Left lobe of liver (tissue), 2 donors: ENCODE measurements at places on chromosomes 5 and 9.

DNA sequence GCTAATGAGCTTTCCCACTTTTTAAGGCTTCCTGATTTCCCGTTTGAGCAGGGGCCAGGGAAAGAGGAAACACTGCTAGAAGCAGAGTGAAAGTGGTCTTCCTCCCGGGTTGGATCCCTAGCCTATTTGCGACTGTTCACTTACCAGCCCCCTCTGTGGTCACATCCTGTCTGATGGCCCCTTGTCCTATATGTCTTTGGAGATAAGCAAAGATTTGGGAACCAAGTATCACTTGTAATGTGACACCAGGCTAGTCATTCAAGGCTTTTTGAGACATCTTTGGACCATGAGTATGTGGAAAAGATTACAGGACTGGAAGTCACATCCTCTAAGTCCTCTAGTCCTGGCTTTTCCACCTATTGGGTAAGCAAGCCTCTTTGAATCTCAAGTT lies 6.1 kb downstream of the DNAJB5 start:
- DNase-seq: peak; percentile 18

GRCh38 chr5:4513381-4513780 lies 626.7 kb upstream of the ADAMTS16 start:
- DNase-seq: no peak

DNA sequence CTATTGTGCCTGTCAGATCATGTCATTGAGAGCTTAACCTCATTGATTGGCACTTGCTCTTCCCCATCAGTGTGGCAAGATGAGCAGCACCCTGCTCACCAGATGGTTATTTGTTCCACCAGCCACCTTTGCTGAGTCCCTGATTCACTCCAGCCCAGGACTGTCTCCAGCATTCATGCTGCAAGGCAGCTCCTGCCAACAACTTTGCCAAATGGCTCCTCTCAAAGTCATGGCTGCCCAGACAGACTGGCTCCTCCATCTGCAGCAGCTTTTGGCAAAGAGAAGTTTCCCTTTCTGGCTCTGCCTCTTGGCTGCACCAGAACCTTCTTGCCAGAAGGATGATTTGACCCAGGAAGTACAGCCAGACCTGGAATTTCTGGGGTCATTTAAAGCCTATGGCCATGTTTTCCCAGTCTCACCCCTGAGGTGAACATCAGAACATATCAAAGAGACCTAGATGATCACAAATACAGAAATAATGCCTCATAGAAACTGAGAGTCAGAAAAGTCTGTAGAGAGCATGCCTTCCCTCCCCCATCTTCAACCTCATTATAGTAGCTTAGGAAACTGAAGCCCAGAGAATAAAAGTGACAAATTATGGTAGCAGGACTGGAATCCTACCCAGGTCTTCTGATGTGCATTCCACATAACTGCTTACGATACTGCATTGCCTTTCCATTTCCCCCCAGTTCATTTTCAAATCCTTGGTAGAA lies 10.4 kb downstream of the PPP2R2B start:
- DNase-seq: no peak

DNA sequence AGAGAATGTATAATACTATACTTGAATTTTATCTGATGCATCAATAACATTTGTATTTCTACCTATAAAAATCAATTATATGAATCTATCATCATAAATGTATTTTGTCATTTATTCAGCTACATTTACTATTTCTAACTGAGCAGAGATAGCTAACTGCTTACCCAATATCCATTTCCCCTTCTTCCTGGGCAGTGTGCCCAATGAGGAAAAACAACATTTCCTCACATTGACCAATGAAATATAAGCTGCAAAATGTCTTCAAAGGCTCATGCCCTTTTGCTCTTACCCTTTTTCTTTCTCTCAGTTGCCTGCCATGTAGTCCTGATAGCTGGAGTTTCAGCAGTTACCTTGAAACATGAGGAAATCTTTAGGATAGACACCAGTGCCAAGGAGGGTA lies 385.8 kb upstream of the PCSK5 start:
- DNase-seq: no peak

DNA sequence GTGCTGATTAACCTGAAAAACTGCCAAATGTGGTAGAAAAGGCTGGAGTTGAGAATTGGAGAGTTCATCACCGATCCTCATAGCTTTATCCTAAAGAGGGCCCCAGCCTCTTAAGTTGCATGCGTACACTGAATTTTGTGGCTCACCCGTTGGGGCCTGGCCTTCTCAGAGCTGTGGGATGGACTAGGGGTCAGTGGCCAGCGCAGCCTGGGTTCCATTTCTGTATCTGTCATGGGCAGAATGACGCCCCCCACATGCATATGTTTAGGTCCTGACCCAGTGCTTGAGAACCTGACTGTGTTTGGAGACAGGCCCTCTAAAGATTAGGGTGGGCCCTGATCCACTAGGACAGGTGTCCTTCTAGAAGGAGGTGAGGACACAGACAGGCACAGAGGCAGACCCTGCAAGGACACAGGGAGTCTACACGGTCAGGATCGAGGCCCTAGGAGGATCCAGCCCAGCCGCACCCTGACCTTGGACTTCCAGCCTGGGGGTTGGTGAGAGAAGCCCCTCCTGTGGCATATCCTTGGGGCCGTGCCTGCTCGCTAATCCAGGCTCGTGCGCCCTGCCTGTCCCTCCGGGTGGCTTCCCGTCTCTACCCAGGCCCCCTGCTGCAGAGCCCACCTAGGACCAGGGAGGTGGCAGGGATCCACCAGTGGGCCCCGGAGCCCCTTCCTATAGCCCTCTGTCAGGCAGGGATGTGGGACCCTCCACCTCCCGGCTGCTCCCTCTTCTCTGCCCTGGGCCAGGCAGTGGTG lies 32.2 kb downstream of the NDUFS6 start:
- no peak for DNase-seq

- DNase-seq: no peak
Measured at GRCh38 chr5:107184066-107184465, 486.7 kb downstream of the EFNA5 start.

DNA sequence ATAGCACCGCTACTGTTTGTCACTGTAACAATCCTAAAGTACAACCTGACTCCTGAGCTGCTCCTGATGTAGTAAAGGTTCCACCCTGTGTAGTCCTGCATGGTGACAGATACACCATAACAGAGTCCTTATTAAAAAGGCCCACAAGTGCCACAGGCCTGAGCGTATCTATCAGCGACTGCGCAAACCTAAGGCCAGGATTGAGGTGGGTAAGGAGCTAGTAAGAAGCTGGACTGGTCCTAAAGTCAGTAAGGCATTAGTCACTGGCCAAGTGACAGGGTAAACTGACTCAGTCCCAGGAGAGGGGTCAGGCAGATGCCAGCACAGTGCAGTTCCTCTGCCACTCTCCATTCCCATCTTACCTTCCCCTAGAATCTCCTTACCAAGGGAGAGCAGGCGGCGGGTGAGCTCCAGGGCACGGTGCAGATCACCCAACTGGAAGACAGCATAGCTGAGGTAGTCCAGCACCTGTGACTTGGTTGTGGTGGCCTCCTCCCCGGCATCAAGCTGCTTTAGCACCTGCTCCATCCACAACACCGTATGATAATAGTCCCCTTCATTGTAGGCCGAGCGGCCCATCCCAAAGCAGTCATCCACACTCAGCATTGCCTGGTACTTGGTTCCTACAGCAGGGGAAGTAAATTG lies 17.6 kb downstream of the P4HA2 start:
- no peak for DNase-seq

DNA sequence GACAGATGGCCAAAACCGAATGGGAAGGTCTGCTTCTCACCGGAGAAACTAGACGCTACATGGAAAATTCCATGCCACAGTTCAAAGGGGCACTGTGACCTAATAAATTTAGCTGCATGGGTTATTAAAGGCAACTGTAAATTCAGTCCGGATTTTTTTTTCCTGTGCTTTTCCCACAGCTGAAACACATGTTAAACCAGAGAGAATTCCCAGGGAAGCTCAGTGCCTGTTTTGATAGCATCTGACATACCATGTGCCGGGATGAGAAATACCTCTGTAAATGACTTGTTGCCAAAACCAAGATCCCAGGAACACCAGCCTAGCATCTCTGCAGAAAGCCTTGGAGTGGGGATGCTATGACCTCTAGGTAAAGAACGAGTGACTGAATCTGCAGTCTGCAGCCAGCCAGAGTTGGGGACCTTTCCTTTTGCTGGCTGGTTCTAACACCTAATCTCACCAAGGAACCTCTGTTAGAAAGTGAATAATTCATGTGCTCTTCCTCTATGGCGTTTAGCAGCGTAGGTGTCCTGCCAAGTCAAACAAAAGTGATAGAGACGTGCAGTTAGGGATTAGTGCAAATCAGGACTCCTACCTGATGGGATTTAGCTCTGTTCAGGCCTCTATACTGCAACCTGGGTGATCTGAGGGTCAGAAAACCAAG lies 77.9 kb downstream of the SLIT3 start:
- DNase-seq: no peak

DNA sequence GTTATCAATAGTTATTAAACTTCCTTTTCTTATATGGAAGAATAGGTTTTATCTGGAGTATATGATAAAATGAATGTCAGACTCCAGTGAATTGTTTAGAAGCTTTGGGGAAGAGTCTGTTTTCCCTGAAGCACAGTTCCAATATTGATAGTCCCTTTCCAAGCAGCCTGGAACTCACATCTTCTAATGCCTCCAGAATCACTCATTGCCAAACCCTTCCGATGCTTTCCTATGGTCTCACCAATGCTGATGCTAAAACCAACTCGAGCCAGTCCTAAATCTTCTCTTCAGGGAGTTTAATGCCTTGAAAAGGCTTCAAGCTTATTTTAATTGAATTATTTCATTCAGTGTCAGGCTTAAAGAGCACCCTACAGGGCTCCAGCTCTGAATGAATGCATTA lies 121.2 kb downstream of the PTTG1 start:
- no peak for DNase-seq

DNA sequence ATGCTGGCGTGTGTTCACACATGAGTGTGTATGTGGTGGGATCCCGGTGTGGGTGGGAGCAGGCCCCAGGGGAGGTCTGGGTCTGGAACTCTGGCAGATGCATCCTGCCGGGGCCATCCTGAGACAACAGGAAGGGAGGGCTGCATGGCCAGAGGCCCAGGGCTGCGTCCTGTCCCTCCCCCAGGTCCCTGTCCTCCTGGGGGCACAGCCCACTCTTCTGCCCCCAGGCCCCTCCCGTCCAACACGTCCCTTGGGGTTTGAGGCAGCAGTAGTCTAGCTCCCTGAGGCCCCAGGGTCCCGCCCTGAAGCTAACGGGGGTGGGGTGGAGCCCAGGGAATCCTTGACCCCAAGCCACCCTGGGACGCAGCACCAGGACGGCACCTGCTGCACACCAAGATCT lies 16.6 kb downstream of the FLT4 start:
- DNase-seq: no peak

DNA sequence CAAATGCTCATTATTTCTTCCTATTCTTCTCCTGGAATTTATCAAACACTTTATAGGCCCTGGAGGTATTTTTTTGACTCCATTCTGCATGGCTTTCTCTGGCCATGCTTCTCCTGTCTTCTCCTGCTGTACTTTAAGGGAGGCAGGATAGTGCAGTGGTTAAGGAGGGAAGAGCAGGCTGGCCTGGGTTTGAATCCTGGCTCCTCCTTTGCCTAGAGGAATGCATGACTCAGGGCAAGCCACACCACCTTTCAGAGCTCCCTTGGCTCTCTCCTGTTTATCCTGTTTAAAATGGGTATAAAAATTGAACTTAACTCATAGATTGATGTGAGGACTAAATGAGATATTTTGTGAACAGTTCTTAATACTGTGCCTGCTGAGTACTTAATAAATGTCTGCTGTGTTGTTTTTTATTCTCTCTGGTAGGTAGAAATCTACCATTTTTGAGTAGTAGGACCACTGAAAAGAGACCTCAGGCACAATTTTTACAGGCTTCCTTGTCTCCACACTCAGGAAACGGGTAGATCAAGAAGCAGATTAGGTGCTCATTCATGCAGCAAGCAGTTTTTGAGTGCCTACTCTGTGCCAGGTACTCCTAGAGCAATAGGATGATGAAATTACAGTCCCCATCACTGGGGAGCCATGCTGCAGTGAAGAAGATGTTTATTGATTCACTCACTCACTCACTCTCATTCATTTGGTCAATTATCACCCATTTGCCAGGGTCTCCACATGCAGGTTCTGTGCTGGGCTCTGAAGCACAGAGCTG lies 32.7 kb upstream of the ARAP3 start:
- DNase-seq: no peak

DNA sequence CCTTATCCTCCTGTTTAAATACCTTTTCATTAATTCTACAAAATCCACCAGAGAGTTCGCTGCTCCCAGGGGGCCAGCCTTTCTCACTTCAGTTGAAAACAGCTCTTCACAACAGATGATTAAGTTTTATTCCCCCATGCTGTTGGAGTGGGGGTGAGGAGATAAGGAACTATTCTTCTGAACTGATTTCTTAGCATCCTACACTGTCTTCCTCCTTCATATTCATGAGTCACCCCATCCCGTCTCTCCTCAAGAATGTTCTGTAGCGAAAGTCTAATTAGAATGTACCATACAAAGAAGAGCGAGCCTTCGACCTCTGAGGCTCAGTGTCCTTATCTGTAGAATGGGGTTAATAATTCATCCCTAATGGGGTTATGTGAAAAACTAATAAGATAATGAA lies 138.0 kb downstream of the PIK3R1 start:
- DNase-seq: no peak

- DNase-seq: no peak
Measured at GRCh38 chr9:4430432-4431261, 59.6 kb upstream of the SLC1A1 start.

DNA sequence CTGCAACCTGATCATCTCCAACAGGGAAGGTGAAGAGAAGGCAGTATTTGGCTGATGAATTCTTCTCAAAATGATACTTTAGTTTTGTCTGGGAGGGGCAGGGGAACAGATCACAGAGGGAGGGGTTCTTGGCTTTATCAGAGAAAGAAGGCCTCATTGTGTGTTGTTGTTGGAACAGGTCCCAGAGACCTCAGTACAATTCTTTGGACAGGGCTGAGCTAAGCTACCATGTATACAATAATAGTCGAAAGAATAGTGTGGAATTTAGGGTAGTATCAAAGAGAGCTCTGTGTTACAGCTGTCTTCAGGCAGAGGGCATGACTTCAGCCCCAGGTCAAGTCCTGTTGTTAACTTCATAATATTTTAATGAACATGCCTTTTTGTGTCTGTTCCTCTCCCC lies 39.9 kb downstream of the ARHGAP26 start:
- no peak for DNase-seq

- no peak for DNase-seq
Measured at GRCh38 chr5:91252916-91253315, 130.2 kb downstream of the ARRDC3 start.

DNA sequence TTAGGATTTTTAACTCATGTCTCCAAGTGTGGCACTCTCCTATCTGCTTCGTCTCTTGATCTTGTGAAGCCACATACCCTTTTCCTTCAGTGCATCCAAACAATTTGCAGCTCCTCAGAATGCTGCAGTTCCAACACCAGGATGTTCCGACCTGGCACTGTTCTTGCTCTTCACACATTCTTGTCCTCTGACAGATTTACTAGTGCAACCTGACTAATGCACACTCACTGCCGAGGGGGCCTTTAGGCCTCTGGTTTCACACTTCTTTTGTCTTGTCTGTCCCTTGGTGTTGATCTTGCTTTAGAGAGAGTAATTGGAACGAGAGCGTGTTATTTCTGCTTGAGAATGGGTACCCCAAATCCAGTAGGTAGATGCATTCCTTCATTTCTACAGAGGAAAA lies 15.0 kb downstream of the ARHGAP26 start:
- DNase-seq: no peak
